AML-193 (cell line): ENCODE measurements at places on chromosomes 1 and 21.

GRCh38 chr1:227541796-227542152 lies 21.6 kb upstream of the ZNF678 start:
- DNase-seq = no peak

- DNase-seq = no peak
Measured at GRCh38 chr1:94634977-94635416, 93.4 kb upstream of the F3 start.

- DNase-seq = peak; percentile 14
Measured at GRCh38 chr1:93347334-93347899, 1.7 kb downstream of the DR1 start.

DNA sequence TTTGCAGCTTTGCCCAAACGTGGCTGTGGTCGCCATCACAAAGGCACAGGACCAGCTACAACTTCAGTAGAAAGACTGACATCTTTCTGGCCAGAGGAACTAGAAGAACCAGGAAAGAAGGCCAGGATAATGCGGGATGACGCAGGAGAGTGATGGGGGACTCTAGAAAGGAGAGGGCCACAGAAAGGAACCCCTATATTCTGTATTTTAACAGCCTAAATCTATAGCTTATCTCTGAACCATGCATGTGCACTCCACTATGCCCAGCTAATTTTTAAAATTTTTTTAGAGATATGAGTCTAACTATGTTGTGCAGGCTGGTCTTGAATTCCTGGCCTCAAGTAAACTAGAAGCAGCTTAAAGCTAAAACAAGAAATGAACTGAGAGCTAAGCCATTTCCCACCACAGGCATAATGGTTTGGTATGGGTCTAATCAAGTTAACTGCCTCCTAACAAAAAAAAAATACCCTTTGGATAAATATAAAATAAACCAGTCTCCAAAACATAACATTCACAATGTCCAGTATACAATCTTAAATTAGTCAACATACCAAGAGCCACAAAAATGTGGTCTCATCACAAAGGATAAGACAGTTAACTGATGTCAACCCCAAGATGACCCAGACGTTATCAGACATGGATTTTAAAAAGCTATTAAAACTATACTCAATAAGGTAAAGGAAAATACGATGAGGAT lies 18.0 kb downstream of the LTN1 start:
- DNase-seq = no peak

DNA sequence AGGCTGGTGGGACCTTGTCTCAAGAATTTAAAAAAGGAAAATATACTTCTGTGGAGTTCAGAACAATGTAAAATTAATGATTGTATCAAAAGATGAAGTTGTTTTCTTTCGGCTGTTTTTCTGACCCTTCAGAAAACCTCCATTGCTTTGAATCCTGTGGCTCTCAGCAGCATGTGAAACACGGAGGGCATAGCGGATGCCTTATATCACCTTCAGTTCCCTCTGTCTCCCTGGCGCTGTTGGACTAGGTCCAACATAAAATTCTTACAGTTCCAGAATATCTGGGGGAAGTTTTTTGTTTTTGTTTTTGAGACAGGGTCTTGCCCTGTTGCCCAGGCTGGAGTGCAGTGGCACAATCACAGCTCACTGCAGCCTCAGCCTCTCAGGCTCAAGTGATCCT lies 7.4 kb downstream of the ZBTB8A start:
- no peak for DNase-seq

- DNase-seq = peak; percentile 73
Measured at GRCh38 chr1:230572121-230573105, 69.9 kb upstream of the COG2 start.

- no peak for DNase-seq
Measured at GRCh38 chr1:119986007-119986497, 83.4 kb downstream of the NOTCH2 start.
